Epithelial cell of esophagus (primary cell): ENCODE measurements at places on chromosomes 13 and 19.

DNA sequence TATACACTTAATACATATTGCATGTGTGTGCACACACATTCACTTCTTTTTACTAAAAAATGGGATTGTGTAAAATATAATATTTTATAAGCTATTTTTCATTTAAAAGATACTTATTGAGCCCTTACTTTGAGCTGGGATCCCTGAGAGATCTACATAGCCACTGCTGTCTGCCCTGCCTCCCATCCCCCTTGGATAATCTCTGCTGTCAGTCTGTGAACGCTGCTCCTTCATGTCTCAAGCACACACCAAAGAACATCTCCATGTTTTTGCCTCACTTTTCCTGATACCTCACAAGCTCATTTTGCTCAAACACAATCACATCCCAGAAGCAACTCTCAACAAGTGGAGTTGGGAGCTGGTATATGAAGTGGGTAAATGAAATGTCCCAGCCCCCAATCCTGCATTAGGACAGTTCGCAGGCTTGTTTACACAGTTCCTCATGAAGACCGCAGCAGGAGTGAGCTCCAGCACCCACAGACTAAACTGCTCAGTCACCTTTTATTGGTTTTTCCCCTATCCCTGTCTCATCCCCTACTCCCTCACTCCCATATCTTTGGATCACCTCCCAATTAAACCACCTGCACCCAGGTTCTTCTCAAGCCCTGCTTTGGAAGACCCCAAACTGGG, 108.3 kb upstream of the FRY start:
- no peak for DNase-seq

GRCh38 chr13:78060966-78061365, 142.3 kb upstream of the EDNRB start:
- DNase-seq, result peak; percentile 1

- no peak for DNase-seq
These were observed 16.1 kb upstream of the ABCC4 start for GRCh38 chr13:95317039-95317989.

- no peak for DNase-seq
These were observed 16.0 kb downstream of the RFX1 start for GRCh38 chr19:13990085-13990484.

- no peak for DNase-seq
These were observed 7.0 kb upstream of the TLE6 start for GRCh38 chr19:2970201-2970835.

DNA sequence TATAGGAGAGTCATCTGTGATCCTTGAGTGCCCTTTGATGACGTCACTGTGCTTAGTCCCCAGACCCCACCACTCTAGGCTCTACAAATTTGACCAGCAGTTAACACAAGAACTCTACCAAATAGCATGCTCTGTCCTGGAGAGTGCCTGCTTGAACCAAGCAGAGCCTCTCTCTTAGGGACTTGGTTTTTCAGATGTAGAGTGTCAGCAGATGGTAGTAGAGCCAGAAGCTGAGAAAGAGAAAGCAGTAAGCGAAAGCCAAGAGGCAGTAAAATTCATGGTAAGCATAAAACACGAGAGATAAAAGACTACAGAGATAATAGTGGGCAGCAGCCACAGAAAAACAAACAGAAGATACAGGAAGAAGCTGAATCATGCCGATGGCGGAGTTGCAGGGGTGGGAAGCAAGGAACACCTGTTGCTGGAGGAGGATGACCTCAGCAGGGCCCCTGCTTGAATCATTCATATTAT, 193.3 kb downstream of the SLC7A1 start:
- DNase-seq, result peak; percentile 35

DNA sequence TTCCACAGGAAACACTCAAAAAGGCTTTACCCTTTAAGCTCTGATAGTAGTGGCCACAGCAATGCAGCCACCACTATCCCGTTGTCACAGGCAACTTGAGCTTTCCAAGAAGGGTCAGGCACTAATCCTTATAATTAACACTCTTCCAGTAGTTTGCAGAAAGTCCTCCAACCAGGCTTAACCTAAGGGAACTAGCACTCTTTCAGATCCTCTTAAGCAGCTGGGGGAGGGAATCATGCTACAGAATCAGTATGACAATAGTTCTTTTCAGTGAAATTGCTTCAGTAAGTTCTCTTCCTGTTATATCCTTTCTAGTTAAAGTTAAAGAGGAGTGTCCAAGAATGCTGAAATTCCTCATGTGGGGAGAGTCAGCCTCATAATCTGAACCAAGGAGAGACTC, 82.2 kb downstream of the TNFSF11 start:
- no peak for DNase-seq

DNA sequence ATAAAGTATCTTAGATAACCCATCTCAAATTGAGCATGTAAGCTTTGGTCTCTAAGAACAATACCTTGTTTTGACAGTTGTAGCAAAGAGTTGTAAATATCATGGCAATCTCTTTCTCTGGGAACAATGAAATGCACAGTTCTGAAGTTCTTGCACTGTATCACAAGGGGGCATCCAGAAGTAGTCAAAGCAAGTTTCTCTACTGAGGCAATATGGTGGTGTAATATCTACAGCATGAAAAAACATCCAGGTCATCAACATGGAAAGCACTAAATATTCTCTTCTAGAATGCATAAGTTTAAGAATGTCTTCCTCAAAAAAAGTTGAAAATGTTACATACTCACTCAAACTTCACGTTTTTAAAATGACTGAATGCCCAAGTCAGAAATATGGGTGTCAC, 19.6 kb downstream of the MTMR6 start:
- DNase-seq, result peak; percentile 17

DNA sequence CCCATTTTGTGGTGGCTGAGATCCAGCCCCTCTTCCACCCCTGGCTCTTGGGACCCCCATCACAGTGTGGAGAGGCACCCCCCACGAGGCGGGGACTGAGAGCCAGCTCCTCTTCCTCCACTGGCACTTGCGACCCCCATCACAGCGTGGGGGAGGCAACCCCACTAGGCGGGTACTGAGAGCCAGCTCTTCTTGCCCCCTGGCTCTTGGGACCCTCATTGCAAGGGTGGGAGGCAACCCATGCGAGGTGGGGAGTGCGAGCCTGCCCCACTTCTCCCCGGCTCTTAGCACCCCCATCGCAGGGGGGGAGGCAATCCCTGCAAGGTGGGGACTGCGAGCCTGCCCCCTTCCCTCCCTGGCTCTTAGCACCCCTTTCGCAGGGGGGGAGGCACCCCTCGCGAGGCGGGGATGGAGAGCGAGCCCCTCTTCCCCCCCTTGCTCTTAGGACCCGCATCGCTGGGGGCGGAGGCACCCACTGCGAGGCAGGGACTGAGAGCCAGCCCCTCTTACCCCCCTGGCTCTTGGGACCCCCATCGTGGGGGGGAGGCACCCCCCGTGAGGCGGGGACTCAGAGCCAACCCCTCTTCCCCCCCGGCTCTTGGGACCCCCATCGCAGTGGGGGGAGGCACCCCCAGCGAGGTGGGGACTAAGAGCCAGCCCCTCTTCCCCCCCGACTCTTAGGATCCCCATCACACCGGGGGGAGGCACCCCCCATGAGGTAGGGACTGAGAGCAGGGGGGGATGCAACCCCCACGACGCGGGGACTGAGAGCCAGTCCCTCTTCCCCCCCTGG, 364.6 kb upstream of the SPRY2 start:
- DNase-seq, result no peak

DNA sequence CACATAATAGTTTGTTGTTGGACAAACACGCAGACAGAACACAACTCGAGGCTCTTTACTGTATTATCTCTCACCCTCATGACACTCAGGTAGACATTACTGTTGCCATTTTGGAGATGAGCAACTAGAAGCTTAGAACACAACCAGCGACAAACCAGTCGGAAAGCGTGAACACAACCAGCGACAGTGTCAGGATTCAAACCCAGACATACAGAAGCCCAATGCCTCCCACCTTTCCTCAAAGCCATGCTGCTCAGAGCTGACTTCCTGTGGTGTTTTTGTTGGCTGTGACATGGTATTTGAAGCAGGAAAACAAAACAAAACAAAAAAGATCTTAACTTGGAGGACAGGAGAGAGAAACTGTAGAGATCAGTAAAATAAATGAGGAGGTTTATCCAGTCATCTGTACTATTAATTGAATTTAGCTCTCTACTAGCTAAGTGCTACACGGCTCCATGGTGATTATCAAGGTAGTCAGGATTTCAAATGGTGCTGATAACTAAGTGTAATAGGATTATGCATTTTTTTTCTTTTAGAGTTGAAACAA, 92.1 kb downstream of the STARD13 start:
- DNase-seq, result no peak

DNA sequence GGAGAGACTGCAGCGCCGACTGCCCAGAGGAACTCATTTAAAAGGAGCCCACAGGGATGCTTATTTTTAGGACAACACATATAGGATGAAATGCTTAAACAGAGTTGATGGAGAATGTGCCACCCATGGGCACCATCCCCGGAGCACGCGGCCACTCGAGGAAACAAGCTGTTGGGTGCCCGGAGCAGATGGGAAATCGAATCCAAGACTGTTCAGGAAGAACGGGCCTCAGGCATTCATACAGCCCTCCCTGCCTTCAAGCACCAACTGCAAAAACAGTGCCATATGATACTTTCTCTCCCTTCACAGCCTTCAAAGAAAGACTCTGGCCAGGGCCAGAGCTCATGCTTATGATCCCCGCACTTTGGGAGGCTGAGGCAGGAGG, 40.2 kb downstream of the RAB20 start:
- no peak for DNase-seq

GRCh38 chr19:8158411-8159074, 9.2 kb upstream of the FBN3 start:
- peak; percentile 49 for DNase-seq

DNA sequence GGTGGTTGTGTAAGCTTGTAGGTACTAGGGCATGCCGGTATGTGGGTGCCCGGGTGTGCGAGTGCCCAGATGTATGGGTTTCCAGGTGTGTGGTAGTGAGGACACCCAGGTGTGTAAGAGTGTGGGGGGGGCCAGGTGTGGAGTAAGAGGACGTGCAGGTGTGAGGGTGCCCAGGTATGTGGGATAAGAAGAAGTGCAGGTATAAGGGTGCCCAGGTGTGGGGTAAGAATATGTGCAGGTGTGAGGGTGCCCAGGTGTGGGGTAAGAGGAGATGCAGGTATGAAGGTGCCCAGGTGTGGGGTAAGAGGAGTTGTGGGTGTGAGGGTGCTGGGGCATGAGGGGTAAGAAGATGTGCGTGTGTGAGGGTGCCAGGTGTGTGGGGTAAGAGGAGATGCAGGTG, 14.3 kb downstream of the MARK4 start:
- no peak for DNase-seq

- DNase-seq, result no peak
These were observed 10.8 kb downstream of the PRKCSH start for GRCh38 chr19:11446271-11446651.

- DNase-seq, result peak; percentile 56
These were observed 34.6 kb downstream of the NFIX start for GRCh38 chr19:13029893-13030292.

DNA sequence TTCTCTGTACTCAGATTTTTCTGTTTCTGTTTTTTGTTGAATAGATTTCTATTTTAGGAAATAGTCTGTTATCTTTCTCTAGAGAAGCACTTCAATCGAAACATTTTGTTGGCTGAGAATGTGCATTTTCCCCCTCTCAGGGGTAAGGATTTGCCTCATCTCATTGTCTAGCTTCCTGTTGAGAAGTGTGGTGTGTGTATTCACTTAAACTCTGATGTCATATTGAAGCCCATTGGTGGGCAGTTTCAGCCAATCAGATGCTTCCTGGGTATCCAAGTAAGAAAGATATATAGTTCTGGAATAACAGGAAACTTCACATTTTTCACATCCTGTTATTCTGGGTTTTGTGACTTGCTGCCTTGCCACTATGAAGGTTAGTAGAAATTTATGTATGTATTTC, 87.6 kb downstream of the ARHGEF7 start:
- DNase-seq, result peak; percentile 66

GRCh38 chr19:42461700-42462324, 19.1 kb upstream of the CXCL17 start:
- no peak for DNase-seq

DNA sequence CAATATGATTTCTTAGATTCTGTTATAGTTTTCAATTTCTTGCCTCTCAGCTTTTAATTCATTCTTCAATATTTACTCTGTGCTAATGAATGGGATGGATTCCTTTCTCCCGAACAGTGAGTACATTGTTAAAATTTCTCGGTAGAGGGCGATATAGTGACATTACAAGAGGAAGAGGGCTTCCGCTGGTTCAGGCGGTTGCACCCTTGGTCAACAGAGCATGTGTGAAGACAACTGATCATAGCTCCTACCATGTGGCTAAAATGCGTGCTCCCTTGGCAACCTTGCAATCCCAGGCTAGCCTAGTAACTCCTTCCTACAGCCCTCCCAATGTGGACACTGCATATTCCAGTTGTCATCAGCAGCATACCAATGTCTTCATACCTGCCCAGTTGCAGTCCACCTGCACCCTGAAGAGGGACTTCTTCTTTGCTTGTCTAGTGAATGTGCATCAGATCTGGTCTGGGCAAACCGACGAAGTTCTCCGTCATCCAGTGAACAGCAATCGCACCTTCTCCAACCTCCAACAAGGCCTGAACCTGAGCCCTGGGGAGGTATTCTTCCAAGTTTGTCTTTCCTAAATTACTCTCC, 653.0 kb upstream of the GPC6 start:
- DNase-seq, result peak; percentile 39

GRCh38 chr13:95677564-95678266, 776 bp downstream of the DNAJC3 start:
- peak; percentile 32 for DNase-seq

DNA sequence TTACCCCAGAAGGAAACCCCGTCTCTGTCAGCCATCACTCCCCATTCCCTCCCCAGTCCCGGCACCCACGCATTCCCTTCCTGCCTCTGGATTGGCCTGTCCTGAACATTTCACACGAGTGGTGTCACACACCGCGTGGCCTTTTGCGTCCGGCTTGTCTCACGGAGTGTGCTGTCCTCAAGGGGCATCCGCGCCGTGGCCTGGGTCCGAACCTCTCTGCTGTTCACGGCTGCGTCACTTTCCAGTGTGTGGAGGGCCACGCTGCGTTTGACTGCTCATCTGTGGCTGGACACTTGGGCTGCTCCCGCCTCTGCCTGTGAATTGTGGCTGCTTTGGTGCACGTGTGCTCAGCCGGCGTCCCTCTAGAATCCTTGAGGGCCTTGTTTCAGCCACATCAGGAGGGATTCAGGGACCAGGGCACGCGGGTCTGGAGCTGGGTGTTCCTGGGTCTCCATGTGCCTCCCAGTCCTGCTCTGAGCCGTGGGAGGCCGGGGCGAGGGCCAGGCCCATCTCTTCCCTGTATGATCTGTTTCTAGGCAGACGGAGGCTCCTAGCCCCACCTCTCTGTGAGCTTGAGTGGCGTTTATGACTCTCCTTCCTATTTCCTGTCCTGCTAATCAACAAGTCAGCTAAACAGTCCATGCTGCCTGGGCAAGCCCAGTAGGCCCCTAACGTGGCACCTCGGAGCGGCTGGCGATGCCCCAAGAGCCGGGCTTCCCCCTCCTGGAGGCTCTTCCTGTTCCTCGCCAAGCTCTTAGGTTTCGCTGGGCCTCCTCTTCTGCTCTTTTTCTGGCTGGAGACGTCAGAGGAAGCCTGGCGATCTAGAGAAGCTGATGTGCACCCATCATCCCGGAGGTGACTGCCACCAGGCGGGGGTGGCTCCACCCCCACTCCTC, 8.1 kb downstream of the STK11 start:
- peak; percentile 98 for DNase-seq
